ENCODE measurements at places on chromosomes 2 and 18.

- no peak for DNase-seq
Measured at GRCh38 chr2:27736031-27736889, 35.3 kb upstream of the MRPL33 start.

DNA sequence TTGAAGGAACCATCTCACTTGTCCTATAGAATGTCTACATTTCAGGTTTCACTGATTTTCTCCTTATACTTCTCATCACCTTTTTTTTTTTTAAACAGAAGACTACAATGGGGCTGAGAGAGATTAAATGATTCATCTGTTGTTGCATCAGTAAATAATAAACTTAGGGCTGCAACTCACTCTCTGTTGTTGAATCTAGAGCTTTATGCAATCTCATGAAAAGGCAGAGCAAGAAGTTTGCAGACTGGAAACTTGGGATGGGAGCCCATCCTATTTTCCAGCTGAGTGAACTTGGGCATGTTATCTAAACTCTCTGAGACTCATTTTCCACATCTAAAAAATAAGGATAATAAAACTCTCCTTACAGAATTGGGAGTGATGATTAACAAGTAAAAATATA is 58.4 kb downstream of the PDE1A start:
- no peak for DNase-seq

GRCh38 chr2:209380293-209380692 is 43.6 kb upstream of the MAP2 start:
- no peak for DNase-seq

DNA sequence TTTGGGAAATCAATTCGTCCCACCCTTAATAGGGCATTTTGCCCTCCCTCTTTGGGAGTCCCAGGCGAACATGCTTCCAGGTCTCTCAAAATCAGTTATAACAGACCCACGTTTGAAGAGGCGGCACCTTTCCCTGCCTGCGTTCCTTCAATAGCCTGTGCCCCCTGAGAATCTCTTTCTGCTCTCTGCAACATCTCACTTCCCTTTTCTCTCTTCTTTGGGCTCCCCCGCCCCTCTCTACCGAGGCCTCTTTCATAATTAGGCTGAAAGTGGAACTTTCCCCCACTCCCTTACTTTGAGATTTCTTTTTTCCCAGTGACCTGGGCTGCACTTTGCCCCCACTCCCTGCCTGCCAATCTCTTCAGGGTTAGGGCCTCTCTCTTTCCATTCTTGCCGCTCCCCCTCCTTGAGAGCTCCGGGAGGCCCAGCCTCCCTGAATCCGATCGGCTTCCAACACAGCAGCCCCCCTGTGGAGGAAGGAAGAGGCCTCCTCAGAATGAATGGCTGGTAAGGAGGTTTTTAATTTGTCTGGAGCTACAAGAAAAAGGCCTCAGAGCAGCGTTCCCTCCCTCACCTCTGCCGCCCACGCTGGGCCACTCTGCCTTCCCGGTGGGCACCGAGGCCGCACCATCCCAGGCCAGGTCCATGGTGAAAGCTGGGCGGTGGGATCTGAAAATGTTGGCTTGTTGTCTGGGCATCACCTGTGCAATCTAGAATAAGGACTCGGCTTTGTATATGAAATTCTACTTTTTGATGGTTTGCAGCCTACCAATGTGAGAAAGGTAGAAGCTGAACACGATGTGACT is 162.6 kb upstream of the SIX3 start:
- DNase-seq, result no peak

DNA sequence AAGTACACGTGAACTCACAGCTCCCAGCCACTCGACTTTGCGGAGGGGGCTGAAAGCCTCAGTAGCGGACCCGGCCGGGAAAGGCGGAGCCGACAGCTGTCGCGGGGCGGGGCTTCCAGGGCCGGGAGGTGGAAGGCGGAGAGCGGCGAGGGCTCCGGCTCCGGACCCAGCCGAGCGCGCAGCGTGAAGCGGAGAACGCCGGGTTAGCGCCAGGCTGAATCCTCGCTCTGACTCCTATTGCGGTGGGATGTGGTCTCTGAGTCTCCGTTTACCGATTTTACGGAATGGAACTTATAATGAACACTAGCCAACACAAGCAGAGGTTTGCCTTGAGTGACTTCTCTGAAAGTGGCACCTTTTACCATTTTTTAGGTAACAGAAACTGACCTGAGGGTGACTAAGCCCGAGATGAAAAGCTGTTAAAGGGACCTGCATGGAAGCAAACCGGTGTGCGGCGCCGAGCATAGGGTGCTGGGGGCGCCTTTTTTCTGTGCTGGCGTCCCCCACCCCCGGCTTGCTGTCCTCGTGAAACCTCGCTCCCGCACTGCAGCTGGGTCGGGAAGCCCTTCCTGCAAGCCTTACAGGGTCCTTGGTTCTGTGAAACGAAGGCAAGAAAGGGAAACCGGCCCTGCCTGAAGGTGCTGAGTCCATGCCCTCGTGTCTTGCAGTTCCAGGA is 72.9 kb downstream of the EN1 start:
- DNase-seq, result no peak

DNA sequence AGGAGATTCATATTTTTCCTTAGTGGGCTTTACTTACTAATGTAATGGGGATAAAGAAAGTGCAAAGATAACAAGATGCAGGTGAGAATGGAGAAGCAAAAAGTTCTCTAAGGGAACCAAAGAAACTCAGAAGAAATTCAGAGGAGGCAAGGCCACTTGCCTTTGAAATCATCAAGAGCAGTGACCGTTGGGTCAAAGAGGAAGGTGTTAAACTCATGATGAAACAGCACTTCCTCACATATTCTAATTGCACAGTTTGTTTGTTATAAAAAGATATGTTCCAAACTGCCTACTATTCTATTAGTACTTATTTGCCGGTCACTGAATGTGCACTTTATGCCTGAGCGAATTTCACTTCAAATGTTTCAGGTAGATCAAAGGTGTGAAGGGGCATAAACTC is 975.1 kb downstream of the BCL11A start:
- no peak for DNase-seq

- DNase-seq, result no peak
Measured at GRCh38 chr18:29378651-29379136, 1201.8 kb upstream of the CDH2 start.
